SJSA1 (cell line): ENCODE measurements at places on chromosomes 5 and 9.

DNA sequence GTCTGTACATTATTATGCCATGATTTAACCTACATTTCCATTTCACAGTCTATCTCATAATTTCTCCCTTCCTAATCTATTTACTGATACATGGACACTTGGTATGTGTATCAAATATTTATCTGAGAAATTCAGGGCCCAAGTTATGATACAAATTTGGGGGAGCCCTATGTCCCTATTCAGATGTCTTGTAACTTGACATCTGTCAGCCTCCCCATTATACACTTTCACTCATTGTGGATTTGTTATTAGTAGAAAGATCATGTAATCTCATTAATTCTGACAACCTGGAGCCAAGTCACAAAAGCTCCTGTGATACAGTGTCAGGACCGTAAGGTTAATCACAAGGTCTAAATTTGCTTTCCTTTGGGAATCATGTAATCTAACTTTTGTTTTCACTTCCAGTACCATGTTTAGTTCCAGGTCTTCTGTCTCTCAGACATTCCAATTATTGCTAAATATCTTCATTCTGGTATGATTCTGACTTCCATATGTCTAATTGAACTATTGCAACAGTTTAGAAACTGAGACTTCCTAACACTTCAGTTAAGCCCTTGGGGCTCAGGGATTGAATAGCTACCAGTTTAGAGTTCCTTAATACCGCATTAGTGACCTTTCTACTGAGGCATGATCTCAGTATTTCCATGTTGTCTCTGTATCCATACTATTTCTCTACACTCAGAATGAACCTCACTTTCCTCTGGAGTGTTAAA is 182.9 kb upstream of the NUDT12 start:
- H3K4me3 ChIP-seq = no peak overlapping the region
- no peaks in the 10 kb centered on the region for H3K4me1 ChIP-seq
- H3K27ac ChIP-seq = no peak overlapping the region
- DNase-seq = no peak
- no peaks in the 10 kb centered on the region for H3K27me3 ChIP-seq
- no peaks in the 10 kb centered on the region for H3K36me3 ChIP-seq

- H3K36me3 ChIP-seq = no peaks in the 10 kb centered on the region; the same call in 1 of the 2 replicates
- peaks cover 23% of the 10 kb centered on the region for H3K4me1 ChIP-seq
- no peak for DNase-seq
- H3K4me3 ChIP-seq = no peak overlapping the region
- H3K27ac ChIP-seq = no peak overlapping the region
These were observed 91.2 kb downstream of the ANXA2R start for GRCh38 chr5:42948961-42949347.

DNA sequence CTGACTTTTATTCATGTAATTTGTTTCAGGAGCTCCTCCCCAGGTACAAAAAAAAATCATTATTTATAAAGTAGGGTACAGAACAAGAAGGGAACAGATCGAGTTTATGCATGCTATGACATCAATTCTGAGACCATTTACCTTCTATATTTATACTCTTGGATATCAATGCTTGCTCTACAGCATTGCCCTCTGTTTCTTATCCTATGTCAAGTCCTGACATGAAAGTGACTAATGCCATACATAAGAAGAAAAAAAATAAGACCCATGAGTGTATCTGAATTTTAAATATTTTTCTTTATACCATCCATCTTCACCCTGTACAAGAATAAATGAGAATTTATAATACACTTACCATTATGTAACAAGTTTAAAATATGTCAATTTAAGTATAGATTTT is 2016.3 kb upstream of the CDH9 start:
- no peak for DNase-seq
- no peak overlapping the region for H3K27ac ChIP-seq
- no peak overlapping the region for H3K4me3 ChIP-seq
- no peaks in the 10 kb centered on the region for H3K4me1 ChIP-seq
- no peaks in the 10 kb centered on the region for H3K27me3 ChIP-seq

GRCh38 chr5:154349626-154350264 is 96.1 kb upstream of the SAP30L start:
- H3K4me3 ChIP-seq = no peak overlapping the region
- H3K27me3 ChIP-seq = no peaks in the 10 kb centered on the region
- DNase-seq = no peak
- peaks cover 19% of the 10 kb centered on the region for H3K4me1 ChIP-seq
- 0 out of 2 replicates have a peak, but pooled peaks cover 3% of the 10 kb centered on the region for H3K36me3 ChIP-seq
- no peak overlapping the region for H3K27ac ChIP-seq

GRCh38 chr5:90477621-90478215 is 3.1 kb downstream of the POLR3G start:
- H3K36me3 ChIP-seq = 0 out of 2 replicates have a peak, but pooled peaks cover 4% of the 10 kb centered on the region
- no peak overlapping the region for H3K4me3 ChIP-seq
- no peak for DNase-seq
- H3K27me3 ChIP-seq = no peaks in the 10 kb centered on the region

- H3K4me1 ChIP-seq = no peaks in the 10 kb centered on the region
- no peak overlapping the region for H3K27ac ChIP-seq
- H3K4me3 ChIP-seq = no peak overlapping the region
These were observed 1084.6 kb upstream of the ARRDC3 start for GRCh38 chr5:92467695-92468094.
